ENCODE measurements at places on chromosomes 16 and 17. TPM values are rescaled to one million over a fixed set of nuclear protein-coding genes. Genes with fewer than 3 reads are reported as not detected.

GRCh38 chr16:73230651-73231050 lies 182.7 kb upstream of the ZFHX3 start:
- DNase-seq: no peak

- DNase-seq: no peak
Measured at GRCh38 chr17:47057830-47058229, 78.8 kb upstream of the RPRML start.

GRCh38 chr17:20236578-20237227 lies 227.5 kb downstream of the SPECC1 start:
- no peak for DNase-seq

Gene VTN
- 2.1 TPM for total RNA-seq

GRCh38 chr17:35210741-35211140 lies 16.5 kb upstream of the SLC35G3 start:
- DNase-seq: no peak

Gene CYB5D1
- total RNA-seq: 13.3 TPM

GRCh38 chr17:76378548-76379274 lies 5.7 kb upstream of the SPHK1 start:
- no peak for DNase-seq

- DNase-seq: no peak
Measured at GRCh38 chr17:37118366-37119137, 169.8 kb downstream of the AATF start.

Gene TMEM186
- total RNA-seq: 8.1 TPM

GRCh38 chr16:46620266-46621005 lies 743 bp downstream of the SHCBP1 start:
- DNase-seq: no peak

Gene GGT6
- not detected for total RNA-seq

- no peak for DNase-seq
Measured at GRCh38 chr16:80670170-80670865, 129.5 kb downstream of the DYNLRB2 start.

DNA sequence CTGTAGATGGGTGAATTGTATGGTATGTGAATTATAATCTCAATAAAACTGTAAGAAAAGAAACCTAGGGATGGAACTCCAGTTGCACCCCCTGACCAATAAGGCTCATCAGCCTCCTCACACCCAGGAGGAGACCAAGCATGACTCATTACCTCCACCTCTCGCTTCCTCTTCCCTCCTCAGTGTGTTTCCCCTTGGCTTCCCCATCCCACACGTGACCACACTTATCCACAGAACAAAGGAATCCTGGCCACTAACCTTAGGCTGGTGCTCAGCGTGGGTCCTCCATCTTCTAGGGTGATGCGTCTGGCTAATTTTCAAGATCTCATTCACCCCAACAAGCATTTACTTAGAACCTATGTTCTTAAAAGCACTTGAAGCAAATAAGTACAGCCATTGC lies 36.2 kb upstream of the MAP3K14 start:
- DNase-seq: peak; percentile 17

Gene CACNG5
- total RNA-seq: not detected

DNA sequence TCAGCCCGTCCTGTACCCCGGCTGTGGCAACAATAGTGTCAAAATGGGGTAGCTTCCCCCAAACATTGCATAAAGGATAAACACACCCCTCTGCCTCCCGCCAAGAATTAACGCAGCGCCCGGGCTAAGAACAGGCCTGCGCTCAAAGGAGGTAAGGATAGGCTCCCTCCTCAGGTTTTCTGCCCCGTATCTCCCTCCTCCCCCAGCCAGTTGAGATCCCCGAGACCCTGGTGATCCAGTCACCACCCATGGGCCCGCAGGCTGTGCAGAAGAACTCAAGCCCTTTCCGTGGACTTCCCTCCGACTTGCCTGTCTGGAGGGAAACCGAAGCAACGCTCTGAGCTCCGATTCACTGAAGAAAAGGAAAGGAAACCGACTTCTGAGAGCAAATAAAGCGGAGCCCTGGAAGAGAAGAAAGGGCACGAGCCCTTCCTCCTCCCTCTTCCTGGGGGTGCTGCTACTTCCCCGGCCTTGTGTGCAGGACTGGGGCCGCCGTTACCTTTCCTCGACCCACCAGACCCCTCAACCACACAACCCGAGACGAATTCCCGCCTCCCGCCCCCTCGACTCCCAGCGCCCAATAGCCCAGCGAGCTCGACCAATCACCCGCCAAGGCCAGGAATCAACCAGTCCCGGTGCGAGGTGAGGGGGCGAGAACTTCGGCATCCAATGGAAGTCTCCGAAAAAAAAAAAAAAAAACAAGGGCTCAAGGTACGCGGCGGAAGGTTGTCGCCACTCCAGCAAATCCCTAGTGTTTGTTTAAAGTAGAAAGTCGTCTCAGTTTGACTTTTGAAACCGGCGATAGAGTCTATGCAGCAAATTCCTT lies at the start of gene BRIP1:
Gene BRIP1 (minus strand): TSS at position 554 of the 826 bp plus-strand sequence. CDS start 1,989 bp downstream, outside the sequence.
- peak; percentile 92 for DNase-seq

DNA sequence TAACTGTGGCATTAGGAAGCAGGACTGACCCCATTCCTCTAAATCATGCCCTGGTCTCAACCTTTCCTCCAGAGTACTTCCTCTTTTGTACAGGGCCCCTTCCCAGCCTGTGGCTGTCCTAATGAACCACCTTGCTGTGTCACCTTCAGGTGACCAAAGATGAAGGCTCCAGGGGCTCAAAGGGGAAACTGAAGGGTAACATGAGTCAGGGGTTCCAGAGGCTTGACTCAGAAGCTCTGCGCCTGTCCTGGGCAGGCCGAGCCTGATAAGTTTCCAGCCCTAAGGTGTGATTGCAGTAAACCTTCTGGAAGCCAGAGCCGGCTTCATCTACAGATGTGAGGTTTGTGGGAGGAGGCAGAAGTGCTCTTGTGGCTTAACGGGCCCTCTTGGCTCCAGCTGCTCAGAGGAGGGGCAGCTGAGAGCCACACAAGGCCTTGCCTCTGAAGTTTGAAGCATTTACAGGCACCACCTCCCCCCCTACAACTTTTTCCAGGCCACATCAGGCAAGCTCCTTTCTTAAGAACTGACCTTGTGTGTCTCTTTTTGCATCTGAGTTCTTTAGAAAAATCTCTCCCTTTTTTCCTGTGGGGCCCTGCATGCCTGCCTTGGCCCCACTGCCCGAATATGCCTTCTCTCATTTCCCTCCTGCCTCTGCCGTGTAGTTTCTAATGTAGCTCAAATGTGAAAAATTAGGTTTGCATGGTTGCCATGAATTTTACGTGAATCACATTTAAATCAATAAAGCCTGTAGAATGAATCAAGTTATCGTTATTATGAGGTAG lies 149.9 kb downstream of the CLEC16A start:
- DNase-seq: no peak

Gene KRT9
- not detected for total RNA-seq

DNA sequence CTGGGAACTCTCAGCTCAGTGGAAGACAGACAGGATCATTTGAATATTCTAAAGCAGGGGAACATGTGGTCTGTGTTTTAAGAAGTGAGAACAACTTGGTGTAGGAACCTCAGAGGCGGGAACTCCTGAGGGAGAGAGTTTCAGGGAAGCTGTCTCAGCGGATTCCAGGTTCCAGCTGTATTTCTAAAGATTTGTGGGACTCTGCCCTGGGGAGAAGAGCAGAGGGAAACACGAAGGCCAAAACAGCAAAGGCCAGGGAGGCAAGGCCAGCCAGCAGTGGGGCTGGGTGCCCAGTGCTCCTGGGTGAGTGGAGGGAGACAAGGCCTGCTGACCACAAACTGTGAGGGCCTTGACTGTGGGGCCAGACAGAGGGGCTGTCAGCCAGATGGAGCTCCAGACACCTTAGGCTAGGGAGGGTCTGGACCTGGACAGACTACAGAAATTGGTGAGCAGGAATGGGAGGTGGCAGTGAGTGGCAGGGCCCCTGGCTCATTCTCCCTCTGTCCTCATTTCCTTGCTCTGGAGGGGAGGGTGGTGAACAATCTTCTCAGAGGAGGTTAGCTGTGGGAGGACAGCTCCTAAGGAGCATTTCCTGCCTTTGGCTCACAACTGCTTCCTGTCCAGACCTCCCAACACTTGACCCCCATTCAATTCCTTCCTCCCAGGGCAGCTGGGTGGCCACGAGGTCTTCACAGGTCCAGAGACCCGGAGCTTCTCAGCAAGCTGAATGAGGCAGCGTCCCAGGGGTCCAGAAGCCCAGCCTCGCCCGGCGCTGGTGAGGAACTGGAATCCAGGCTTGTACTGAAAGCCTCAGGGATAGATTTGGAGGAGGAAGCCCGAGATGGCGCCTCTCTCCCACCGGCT lies 21.0 kb upstream of the FZD2 start:
- no peak for DNase-seq

Gene AANAT
- total RNA-seq: not detected

GRCh38 chr17:75740631-75741077 lies 19.4 kb downstream of the ITGB4 start:
- DNase-seq: no peak

GRCh38 chr16:26344976-26345375 lies 653.2 kb downstream of the HS3ST4 start:
- DNase-seq: no peak

Gene SMIM5
- 12.5 TPM for total RNA-seq

Gene MYL11
- not detected for total RNA-seq
